ENCODE measurements at places on chromosomes 7 and 10.

GRCh38 chr7:95577137-95577536 is 19.2 kb downstream of the PDK4 start:
- no peak for DNase-seq

GRCh38 chr7:95886501-95887090 is 114.2 kb downstream of the DYNC1I1 start:
- no peak for DNase-seq

GRCh38 chr7:139737221-139738100 is 40.3 kb downstream of the HIPK2 start:
- no peak for DNase-seq

GRCh38 chr7:51356849-51357516 is 40.4 kb upstream of the COBL start:
- no peak for DNase-seq

- no peak for DNase-seq
These were observed 72.0 kb downstream of the FAM53B start for GRCh38 chr10:124672181-124672638.

DNA sequence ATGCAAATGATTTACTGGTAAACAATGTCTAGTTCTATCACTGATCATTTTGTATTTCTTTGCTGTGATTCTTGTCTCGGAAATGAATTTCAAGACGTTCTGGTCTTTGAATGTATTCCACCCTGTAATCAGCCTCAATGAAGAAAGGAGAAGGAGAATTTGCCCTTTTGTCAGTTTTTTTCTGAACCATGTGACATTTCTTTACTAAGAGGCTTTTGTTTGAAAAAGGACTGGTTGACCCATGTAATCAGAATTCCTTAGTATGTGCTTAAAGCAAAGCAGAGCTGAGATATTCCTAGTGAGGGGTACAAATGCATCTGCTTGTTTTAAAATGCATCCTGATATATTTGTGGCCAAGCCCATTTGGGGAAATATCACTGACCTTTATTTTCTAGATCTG is 581.6 kb downstream of the ETV1 start:
- DNase-seq: no peak

DNA sequence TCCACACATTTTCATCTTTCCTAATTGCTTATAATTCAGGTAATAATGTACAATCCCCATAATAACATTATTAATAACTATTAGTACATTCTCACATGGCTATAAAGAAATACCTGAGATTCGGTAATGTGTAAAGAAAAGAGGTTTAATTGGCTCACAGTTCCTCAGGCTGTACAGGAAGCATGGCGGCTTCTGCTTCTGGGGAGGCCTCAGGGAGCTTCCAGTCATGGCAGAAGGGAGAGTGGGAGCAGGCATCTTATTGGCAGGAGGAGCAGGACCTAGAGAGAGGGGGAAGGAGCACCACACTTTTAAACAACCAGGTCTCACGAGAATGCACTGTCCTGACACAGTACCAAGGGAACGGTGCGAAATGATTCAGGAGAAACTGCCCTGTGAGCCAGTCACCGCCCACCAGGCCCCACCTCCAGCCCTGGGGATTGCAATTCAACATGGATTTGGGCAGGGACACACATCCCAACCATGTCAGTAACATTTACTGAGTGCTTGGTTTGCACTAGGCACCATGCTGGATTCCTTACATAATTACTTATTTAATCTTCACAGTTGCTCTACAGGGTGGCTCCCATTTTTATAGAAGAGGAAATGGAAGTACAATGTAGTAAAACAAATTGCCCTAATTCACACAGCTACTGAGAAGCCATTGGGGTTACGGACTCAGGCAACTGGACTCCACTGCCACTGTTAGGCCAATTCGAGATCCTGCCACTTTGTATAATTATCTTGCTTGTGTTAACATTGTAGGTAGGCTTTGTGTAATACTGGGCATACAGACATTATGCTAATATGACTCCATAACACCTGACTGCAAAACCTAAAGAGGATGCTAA is 8.7 kb upstream of the ESYT2 start:
- DNase-seq: no peak

DNA sequence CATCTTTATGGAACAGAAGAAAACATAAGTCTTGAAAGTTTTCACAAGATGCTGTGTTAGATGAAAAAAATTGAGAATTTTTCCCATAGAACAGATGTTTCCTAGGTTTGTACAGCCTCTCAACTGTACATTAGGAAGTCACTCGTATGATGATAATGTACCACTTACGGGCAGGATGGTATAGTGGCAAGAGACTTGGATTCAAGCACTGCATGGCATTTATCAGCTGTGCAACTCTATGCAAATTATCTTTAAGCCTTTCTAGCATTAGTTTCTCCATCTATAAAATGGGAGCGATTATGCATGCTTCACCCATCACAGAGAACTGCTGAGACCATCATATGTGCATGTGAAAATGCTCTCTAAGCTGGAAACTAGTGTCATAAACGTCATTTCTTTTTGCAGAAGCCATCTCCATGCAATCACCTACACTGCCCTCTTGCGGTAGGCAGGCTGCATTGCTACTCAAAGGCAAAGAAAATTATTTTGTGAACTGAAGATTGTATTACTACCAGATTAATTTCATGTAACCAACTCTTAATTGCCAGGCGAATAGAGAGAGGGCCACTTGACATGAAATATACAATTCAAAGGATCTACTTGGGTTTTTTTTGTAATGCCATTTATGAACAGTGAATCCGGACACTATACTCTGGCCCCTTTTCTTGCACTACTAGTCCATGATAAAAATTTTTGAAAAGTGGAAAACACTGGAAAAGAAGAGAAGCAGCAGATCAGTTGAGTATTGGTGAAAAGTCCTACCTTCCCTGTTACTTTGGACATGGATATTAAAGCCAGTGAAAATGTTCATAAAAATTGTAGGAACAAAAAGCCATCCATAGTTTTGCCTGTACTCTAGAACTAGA is 102.3 kb downstream of the JAZF1 start:
- no peak for DNase-seq

- DNase-seq: no peak
These were observed at the start of gene TMEM229A for GRCh38 chr7:124032369-124033094. TMEM229A (minus strand) TSS chr7:124033067; CDS start chr7:124033003, 64 bp downstream.

- no peak for DNase-seq
These were observed 56.4 kb upstream of the PLPP4 start for GRCh38 chr10:120400601-120401000.

GRCh38 chr10:72626444-72626754 is 520 bp upstream of the MICU1 start:
- no peak for DNase-seq

DNA sequence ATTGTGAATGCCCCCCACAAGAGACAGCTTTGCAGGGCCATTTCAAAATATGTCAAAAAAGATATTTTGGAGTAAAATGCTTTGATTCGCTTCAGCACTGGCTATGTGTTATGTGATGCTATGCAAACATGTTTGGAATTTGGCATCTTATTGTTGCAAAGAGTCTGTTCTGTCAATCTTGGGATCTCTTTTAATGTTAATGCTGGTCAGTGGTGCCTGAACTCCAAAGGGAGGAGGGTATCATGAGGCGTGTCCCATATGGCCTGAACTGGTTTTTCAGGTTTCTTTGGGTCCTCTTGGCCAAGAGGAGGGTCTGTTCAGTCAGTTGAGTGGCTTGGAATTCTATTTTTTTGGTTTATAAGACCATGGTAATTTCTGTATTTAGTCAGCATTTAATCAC is 81.4 kb downstream of the HECW1 start:
- DNase-seq: no peak

GRCh38 chr7:139808846-139809442 is 20.1 kb upstream of the TBXAS1 start:
- no peak for DNase-seq

GRCh38 chr7:155233311-155234157 is 64.1 kb upstream of the INSIG1 start:
- no peak for DNase-seq

- no peak for DNase-seq
These were observed 2.2 kb upstream of the GTF2I start for GRCh38 chr7:74655324-74655723.

GRCh38 chr10:1829712-1830111 is 92.4 kb upstream of the ADARB2 start:
- no peak for DNase-seq

DNA sequence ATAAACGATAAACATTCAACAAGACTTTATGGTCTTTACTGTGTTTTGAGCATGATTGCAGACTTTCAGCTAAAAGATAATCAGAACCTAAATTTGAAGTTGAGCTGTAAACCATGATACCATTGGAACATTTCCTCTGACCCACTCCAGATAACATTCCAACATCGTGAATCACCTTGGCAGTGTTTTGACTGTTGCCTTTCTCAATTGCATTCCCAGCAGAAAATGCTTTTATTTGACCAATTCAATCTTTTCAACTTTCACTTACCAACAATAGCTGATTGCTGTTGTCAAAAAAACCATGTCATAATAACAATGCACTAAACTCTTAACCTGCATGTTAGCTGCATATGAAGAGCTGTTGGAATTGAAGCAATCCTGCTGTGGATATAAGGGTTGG is 165.5 kb downstream of the MDFIC start:
- DNase-seq: no peak

GRCh38 chr7:143953421-143953820 is 1.2 kb upstream of the OR2F1 start:
- no peak for DNase-seq

DNA sequence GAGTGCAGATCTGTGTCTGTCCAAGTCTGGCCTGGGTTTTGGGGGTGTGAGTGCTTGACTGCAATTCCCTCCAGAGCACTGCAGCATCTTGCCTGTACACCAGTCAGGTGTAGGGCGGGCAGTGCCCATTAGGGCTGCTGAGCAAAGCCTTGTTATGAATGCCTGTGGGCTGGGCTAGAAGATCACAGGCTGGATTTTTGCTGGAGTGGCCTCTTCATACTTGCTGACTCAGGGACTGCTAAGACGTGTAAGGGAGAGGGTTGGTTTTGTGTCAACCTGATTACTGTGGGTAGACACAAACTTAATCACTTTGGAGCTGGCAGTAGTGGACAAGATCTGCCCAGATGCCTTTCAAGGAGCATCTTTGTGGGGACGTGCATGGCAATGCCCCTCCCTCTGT is 29.6 kb downstream of the DMBT1 start:
- DNase-seq: no peak

DNA sequence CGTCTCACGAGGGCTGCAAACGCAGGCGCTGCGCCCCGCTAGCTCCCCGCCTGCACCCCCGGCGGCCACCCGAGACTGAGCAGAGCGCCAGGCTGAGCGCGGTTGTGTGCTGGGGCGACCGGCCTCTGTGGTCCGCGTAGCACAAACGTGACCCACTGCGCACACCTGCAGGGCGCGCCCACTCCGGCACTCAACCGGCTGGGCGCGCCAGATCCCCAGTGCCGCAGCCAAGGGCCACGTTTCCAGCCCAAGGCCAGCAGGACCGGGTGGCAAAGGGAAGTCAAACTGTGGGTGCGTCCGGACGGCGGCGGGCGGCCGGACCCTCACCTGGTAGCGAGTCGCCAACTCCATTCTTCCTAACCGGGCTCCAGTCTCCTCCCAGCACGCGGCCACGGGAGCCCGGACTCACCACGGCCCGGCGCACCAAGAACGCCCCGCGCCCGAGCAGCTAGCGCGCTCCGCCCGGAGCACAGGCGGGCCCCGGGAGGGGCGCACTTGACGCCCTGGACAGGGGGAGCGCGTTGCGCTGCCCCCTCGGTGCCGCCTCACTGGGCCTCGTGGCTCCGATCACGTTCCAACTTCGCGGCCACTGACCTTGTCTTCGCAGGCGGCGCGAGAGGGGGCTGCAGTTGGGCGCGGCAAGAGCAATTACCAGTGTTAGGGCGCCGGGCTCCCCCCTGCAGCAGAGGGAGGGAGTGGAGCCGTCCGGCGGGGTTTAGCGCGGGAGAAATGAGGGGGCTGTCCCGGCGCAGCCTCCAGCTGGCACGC is at the start of gene CDCA7L:
Gene CDCA7L (minus strand): TSS at position 446 of the 768 bp plus-strand sequence. CDS start 95 bp downstream, at position 351.
- no peak for DNase-seq

DNA sequence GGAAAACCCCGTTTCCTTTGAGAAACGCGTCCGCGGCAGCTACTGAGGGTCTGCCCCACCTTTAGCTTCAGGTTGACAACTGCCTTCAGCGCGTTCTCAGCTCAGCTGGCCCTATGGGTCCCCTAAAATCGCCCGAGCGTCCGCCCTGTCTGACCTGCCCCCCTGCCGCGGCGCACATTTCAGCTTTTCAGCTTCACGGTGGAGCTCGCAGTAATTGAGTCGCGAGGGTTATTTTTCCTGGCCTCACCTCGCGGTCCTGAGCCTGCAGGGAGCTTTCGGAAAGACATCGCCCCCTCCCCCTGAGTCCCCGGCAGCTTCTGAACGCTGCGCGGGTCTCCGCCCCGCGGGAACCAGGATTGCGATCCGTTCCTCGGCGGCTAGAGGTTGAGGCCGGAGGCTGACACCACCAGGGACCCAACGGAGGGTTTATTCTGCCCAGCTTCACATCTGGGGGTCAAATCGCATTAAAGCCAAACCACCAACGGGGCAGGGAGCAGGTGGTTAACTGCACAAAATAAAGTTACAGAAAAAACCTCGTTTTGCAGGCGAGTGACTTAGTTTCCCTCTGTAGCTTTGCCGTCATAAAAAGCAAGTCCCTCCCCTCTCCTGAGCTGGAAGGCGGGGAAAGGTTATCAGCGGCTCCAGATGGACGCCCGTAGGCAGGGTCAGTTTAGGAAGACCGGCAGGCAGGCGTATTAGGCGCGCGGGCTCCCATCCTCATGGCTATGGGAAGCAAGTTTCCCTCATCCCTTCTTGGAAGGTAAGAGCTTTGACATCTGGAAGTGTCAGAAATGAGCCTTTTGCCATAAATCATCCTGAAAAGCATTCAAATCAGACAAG is 11.0 kb downstream of the TWIST1 start:
- no peak for DNase-seq

DNA sequence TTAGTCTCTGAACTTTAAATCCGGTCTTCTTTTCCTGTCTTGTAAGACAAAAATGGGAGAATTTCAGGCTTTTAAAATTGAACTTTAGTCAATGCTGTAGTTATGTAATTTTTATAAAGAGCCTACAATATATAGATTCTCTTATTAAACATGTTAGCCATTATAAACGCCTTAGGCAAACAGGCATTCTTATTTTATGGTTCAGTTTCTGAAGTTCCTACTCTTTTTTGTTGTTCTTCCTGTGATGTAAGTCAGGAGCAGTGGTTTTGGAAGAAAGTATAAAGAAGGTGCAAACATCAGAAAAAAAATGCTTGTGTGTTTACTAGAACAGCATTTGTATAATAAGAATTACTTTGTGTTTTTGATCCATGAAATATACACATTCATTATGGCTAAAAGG is 41.6 kb downstream of the BICC1 start:
- no peak for DNase-seq

DNA sequence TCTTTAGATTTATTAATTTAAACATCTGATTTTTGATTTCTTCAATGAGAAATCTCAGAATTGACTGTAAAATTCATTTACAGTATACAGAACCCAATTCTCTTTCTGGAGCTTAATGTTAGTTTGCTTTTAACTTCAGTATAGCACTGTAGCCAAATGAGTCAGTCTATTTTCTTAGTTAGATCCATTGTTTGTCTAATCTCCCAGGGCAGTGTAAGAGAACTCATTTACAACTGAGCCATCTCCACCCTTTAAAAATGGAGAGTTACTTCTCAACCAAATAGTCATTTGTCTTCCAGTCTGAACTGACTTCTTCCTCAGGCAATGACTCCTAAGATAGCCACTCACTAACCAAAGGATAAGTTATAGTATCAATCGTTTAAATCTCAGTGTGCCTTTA is 3.0 kb upstream of the WNT2 start:
- DNase-seq: no peak

GRCh38 chr7:21243265-21243664 is 184.6 kb upstream of the SP4 start:
- no peak for DNase-seq

GRCh38 chr10:29387269-29387668 is 98.4 kb downstream of the LYZL1 start:
- DNase-seq: no peak

- no peak for DNase-seq
These were observed 11.2 kb downstream of the USP6NL start for GRCh38 chr10:11600280-11600679.

Data from esophagus squamous epithelium (tissue), 5 donors.